ENCODE measurements at places on chromosomes 7 and 10.
A peak's percentile ranks its signal among the peaks of the same experiment; 100 is the strongest.

GRCh38 chr10:87642988-87643387 is 16.7 kb upstream of the PAPSS2 start:
- no peak for DNase-seq

DNA sequence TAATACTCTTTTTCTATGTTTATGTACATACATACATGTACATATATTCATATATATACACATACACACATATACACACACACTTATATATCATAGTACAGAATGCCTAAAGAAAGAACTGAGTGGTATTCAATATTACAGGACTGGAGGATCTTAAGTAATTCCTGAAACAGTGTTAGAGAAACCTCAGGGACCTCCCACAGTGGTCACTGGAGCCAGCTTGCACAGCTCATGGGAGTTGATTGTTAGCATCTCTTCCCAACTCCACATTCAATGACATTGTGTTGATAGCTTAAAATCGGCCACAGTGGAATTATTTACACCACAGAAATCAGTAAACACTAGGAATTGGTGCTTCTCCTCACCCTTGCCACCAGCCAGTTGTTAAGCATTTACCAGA is 6.0 kb downstream of the LRRC17 start:
- no peak for DNase-seq

DNA sequence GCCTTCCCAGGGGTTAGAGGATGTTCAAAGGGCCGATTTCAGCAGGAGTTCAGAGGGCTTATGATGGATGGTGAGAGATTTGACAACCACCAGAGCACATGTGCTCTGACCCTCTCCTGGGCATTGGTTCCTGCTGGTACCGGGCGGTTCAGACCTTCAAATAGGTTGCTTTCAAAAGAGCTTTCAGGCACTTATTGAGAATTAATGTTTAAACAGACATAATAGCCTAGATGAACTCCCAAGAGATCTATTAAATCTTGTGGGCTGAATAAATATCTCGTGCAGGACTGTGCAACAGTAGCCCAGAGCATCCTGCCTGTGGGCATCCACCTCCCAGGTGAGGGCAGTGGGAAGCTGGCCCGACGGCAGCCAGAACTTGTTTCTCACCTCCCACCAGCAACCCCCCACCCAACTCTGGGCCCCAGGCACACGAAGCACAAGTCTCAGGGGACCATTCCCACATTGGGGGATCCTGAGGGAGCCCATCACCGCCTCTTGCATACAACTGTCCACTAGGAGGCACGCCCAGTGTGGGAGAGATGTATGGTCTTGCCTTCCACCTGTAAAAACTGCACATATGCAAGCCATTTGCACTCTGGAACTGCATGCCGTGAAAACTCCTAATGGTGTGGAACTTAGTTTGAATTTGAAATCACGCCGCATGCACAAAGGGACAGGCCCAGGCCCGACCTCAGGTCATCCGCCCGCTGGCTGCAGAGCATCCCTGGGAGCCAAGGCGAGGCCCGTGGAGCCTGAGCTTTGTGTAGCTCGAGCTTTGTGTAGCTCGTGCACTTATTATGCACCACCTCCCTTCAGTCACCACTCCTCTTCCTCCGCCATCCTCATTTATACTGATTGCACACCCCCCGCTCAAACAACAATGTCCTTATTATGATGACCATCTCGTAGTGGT is 147.8 kb downstream of the ADCY1 start:
- DNase-seq: no peak

GRCh38 chr10:70458329-70459060 is 17.0 kb upstream of the NODAL start:
- DNase-seq: peak; percentile 14

DNA sequence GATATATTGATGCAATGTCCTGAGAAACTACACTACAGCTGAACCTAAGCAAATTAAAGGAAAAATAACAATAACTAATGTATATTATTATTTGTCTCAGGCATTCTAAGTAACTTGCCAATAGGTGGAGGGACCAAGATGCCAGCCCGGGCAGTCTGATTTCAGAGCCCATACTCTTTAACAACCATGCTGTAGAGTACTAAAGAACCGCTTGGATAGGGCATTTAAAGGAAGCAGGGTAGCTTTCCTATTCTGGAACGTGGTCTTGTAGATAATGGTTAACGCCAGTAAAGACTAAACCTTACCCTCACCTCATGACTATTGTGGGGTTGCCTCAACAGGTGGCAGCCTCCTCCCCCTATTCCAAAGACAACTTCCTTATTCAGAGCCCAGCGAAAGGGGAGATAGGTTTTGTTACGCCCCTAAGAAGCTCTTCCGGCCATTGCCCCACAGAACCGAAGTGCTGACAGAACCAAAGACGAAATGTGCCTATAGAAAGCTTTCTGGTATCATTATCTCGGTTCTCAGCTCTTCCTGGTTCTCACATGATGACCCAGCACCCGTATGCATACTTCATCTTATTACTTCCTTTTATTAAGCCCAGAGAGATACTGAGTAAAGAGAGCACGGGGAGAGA is 707 bp upstream of the C1GALT1 start:
- DNase-seq: no peak

GRCh38 chr7:44307301-44307900 is 18.0 kb downstream of the CAMK2B start:
- DNase-seq: peak; percentile 24
